A172 (cell line): ENCODE measurements at places on chromosomes 7 and 10.
A peak's percentile ranks its signal among the peaks of the same experiment; 100 is the strongest.

DNA sequence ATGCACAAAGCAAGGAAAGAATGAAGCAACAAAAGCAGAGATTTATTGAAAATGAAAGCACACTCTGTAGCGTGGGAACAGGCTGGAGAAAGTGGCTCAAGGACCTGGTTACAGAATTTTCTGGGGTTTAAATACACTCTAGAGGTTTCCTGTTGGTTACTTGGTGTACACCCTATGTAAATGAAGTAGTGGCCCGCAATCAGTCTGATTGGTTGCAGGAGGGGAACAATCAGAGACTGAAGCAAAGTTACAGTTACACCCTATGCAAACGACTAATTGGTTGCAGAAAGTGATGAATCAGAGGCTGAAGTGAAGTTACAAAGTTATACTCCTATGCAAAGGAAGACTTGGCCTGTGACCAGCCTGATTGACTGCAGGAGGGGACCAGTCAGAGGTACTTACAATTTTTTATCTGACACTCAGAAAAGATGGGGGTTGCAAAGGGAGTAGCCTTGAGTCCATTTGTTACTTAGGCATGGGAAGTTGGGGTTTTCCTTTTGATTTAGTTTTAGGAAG, 3.6 kb upstream of the MTPN start:
- DNase-seq: peak; percentile 96

DNA sequence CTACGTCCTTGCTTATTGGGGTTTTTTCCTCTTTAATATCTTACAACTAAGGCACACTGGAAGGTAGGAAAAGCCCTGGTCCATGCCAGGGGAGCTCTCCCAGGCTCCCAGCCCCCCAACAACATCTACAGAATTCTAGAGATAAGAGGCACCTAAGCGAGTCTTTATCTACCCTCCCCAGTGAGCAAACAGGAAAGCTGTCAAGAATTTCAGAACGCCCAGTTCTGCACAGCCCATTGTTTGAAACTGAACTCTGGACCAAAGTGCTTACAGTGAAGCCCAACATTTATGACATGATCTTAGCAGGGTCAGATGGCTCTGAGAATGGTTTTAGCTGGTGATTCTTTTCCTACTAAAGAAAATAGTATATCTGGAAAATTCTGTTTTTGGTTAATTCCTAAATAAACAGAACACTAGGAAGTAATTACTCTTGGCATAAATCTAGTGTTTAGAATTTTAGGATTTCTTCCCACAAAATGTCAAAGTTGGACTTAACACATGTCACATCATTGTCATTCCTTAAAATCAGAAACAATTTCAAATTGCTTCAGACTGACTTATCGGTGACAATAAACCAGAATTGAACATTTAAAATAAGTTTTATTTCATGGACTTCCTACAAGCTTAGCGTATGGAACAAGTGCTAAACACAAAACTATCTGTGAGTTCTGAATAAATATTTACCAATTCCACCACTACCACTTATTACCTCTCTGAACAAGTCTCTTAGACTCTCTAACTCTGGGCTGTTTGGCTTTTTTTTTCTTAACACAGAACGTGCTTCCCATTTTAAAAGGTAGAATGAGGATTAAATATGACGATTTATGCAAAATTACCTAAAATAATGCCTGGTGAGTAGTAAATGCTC, 31.3 kb upstream of the RNF32 start:
- no peak for DNase-seq

DNA sequence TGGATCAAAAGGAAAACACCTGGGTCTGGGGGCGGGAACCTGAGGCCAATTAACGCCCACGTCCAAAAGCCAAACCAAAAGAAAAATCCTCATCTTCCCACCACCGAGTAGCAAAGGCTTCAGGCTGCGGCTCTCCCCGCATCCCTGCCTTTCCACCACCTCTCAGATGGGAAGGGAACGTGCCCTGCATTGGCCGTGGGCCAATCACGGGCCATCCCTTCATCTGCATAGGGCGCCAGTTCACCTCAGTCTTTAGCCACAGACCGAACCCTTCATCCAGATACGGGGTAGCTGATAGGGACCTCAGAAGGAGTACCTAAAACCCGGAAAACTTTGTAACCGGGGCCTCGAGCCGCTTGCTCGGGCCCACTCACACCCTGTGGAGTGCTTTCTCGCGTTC, 626 bp downstream of the PRPF18 start:
- DNase-seq: no peak

DNA sequence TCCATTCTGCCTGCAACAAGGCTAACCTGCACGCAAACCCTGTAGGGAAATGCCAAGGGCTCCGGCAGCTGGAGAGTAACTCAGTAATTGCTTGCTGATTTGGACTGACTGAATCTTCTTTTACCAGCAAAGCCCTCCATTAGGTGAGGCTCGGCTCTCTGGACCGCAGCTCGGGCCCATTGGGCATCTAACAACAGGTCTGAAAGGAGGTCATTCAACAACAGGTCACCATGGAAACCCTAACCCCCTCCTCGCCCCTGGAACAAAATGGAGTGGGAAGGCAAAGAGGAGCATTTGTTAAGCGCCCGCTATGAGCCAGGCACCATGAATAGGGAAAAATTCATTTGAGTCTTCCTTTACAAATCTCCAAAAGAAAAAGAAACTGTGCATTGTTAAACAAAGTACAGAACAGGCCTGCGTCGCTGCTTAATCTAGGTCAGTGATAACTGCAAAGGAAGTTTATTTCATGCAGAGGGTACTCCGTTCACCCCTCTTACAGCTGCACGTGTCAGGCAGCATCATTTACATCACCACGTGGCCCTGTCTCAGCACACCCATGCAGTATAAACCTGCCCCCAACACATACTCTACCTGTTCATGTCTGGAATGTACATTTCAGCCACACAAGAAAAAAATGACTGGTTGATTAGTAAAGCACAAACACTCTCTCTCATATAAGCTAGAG, 248.8 kb upstream of the NEBL start:
- no peak for DNase-seq

- DNase-seq: peak; percentile 26
Measured at GRCh38 chr7:123916240-123916724, 8.8 kb upstream of the SPAM1 start.
